ENCODE measurements at places on chromosomes 6 and 20.

- DNase-seq: no peak
Measured at GRCh38 chr20:47320990-47321805, 35.3 kb downstream of the ZMYND8 start.

DNA sequence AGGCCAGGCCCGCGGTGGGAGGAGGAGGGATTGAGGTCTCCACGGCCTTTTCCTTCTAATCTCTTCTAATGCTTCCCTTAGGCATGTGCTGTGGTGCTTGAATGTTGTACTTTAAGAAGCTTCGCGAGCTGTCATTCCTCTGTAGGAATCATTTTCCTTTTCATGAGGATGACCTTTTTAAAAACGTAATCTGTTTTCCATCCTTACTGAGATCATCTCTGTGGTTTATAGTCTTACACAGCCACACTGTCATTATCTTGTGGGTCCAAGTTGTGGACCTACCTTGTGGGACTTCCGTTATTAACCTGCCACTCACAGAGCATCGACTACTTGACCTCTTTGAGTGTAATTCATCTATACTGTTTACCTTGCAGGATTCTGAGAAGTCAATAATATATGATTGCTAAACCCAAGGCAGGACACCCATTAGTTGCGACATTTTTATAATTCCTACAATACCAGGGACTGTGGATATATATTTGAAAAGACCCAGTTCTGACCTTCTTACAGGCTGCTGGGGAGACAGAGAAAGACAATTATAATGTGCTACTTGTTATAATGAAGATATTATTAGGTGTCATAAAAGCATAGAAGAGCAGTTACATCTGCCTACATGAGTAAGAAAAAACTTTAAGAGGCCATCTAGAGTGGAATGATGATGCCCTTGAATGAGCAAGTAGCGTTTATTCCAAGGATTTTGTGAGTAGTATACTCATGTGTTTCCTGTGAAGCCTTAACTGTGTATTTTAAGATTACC, 842 bp downstream of the SLC25A27 start:
- no peak for DNase-seq

- no peak for DNase-seq
Measured at GRCh38 chr6:117327149-117328004, 62.0 kb downstream of the VGLL2 start.

- DNase-seq: no peak
Measured at GRCh38 chr6:32607263-32607987, 17.8 kb upstream of the HLA-DRB1 start.

DNA sequence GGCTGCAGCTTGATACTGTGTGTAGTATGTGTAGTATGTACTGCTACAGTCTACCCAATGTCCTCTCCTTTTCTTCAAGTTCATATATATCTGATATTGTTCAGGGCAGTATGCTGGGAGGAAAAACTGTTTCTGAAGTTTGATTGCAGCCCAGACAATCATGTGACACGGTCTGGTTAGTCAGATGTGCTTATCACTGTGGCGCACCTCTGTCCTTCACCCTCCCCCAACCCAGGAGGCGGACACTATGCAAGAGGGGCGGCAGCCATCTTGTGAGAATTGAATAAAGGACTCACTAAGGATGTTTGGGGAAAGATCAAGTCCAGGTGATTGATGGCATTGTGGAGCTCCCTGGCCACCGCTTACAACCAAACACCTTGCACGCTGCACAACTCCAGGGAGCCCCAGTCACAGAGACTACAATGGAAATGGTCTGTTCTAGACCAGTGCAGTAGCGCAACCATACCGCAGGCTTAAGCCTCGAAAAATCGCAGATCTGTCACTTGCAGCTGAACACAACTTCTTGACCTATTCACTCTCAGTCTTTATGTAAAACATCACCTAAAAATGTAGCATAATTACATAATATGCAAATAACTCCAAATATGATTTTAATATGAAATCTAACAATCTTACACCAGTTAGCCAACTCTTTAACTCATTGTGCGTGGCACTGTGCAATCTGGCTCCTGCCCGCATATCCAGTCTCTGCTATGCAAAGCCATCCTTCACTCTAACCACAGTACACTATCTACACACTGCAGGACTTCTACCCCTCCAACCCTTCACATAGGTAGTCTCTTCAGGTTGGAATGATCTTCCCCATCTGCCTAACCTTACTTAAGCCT, 79.3 kb downstream of the VGLL2 start:
- DNase-seq: no peak

DNA sequence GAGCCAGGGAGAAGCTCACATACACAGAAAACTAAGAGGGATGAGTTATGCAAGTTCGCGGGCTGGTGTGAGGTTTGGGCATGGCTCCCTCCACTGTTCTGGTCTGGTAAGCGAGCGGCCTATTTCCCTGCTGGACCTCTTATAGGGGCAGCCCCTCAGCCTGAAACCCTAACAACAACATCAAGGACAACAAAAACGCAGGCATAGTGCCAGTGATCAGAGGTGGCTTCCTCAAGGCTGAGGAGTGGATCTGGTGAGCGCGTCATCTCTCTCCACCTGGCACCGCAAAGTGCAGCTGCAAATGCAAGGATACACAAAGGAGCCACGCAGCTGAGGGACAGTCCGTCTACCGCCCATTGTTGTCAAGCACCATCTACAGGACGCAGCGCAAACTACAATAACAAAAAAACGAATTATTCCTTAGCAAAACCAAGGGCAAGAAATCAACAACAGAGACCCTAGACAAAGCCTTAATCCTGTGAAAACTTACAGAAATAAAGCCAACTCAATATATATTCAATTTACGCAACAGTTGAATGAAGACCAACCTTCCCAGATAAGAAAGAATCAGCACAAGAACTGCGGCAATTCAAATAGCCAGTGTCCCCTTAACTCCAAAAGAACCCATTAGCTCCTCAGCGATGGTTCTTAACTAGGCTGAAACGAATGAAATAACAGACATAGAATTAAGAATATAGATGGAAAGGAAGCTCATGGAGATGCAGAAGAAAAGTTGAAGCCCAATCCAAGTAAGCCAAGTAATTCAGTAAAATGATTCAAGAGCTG, 9.2 kb upstream of the DEFB110 start:
- DNase-seq: no peak

- no peak for DNase-seq
Measured at GRCh38 chr20:51237791-51238190, 214.9 kb upstream of the KCNG1 start.

DNA sequence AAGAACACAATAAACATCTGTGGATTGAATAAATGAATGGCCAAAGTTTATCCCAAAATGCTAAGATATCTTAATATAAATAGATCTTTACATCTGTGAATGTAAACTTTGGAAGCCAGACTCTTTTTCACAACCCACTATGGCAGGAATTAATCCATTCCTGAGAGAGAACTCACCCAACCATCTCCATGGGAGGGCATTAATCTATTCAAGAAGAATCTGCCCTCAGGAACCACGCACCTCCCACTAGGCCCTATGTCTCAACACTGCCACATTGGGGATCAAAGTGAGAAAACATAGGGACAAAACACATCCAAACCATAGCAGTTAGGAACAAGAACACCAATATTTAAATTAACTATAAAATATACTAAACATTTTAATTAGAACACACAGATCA, 3.4 kb downstream of the UBE3D start:
- DNase-seq: no peak

GRCh38 chr20:62191781-62192559, 9.1 kb downstream of the MTG2 start:
- DNase-seq: no peak

DNA sequence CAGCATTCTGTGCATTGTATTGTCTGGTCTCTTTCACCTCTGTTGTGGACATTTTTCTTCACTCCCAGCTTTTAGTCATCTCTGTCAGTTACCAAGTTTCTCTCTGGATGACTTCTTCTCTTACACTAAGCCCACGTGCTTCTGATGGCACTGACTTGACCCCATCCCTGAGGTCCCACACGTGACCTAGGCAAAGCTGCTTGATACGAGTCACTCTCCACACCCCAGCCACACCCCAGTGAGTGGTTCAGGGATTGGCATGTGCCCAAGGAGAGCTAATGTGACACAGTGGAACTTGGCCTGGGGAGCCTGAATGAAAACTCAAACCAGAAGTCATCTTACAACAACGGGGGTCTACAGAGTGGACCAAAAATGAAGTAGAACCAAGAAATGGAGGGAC, 32.2 kb downstream of the HTR1E start:
- DNase-seq: no peak

DNA sequence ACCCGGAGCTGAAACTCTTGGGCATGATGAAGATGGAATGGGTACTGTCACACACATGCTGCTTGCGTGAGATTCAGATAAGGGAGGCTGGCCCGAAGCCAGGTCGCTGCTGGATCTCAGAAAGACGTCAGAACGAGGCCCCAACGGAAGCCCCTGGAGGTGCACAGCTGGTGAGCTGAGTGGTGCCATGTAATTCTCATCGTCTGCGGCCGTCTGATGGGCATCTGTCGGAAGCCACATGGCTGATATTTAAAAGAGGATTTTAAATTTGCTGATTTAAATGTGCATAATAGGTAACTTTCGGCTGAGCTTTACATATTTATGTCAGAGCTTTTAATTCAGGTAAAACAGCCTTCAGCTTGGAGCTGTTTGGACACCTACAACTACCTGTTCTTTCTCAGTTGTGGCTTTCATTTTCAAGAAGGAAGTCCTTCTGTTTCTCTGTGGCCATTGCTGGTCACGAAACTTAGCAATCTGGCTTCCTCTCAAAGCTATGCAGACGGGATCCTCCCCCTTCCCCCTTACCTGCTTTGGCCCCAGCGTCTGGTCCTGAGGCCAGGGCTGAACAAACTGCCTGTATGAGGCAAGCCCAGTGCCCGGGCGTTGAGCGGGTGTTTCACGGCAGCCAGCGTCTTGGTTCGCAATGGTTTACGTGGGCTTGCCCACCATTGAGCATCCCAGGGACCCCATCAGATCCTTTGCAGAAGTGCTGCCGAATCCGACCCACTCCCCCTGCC, 9.2 kb downstream of the SLCO4A1 start:
- peak; percentile 73 for DNase-seq

- no peak for DNase-seq
Measured at GRCh38 chr20:4040283-4041179, 25.2 kb upstream of the RNF24 start.

DNA sequence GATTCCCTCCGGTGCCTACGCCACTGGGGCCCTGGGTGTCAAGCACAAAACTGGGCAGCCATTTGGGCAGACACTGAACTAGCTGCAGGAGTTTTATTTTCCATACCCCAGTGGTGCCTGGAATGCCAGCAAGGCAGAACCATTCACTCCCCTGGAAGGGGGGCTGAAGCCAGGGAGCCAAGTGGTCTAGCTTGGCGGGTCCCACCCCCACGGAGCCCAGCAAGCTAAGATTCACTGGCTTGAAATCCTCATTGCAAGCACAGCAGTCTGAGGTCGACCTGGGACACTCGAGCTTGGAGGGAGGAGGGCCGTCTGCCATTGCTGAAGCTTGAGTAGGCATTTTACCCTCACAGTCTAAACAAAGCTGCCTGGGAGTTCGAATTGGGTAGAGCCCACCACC, 125.3 kb downstream of the FRK start:
- no peak for DNase-seq

DNA sequence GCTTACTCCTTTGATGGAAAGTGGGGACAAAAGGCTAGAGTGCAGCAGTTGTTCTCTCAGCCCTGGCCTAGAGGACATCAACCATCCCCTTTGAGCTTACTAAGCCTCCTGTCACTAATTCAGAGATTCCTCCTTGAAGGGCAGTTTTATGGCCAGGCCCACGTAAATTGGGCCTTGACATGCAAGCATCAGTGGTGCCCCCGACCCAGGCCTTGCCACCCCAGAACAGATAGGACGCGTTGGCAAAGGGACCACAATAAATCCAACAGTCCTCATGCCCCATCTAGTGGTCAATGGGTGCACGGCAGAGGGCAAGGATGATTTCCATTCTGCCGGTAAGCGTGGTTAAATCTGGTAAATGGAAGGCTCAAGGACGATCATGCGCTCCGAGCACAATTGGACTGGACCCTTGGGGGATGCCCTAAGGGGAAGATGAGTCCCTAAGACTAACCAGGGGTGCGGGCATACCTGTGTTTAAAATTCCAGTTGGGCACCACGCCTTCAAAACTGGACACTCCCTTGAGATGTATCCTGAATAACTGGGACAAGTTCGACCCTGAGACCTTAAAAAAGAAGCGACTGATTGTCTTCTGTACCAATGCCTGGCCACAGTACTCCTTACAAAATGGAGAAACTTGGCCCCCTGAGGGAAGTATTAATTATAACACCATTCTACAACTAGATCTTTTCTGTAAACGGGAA, 32.6 kb downstream of the CEP85L start:
- peak; percentile 51 for DNase-seq

- DNase-seq: no peak
Measured at GRCh38 chr6:168507297-168507696, 66.3 kb downstream of the SMOC2 start.

- no peak for DNase-seq
Measured at GRCh38 chr6:27237089-27237803, 10.3 kb upstream of the PRSS16 start.

DNA sequence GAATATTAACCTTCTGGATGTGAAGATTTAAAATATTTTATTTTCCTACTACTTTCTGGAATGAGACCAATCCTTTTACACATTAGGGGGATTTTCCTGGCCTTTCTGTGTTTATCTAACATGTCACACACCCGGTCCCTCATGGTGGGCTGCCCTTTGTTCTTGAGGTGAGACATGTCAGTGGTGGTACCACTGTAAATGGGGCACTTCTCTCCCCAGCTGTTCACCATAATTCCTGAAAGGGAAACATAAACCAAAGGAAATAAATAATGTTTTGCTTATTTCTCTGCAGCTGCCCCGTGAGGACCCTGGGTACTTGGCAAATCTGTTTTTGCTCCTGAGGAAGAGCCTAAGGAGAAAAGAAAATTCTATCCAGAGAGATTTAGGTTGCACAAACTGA, 41.1 kb downstream of the GRIK2 start:
- DNase-seq: no peak

GRCh38 chr6:167701010-167701409, 125.7 kb upstream of the AFDN start:
- DNase-seq: no peak

- DNase-seq: no peak
Measured at GRCh38 chr6:51616243-51616642, 471.2 kb downstream of the PKHD1 start.

GRCh38 chr6:118746145-118746824, 94.9 kb upstream of the CEP85L start:
- DNase-seq: no peak

DNA sequence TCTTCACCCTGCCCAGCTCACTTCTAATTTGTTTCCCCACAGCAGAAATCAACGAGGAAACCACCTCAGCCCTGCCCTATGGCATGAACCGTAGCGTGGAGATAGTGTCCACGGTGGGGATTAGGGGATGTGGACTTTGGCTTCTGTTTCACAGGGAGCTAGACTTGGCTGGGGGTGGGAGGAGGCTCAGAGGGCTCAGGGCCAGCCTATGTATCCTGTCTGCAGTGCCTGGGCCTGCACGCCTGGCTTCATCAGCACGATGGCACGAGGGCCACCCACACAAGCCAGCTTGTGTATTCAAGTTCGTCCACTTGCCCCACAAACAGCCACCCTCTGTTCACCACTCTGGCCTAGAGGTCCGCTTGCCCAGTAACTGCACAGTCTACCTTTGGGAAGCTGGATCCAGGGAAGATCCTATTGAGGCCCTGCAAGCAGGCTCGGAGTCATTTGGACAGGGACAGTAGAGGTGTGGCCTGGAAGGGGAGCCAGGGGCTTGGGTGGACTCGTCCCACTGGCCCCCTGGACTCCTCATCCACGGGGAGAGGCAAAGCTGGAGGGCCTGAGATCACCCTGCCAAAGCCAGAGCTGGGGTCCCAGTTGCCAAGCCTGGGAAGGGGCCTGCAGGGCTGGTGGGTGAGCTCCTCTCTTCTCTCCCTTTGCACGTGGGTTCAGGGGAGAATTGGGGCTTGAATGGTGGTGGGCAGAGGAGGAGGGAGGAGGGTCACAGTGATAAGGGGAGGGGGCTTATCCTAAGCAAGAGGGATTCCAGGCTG, 38.0 kb upstream of the FAM83D start:
- no peak for DNase-seq

Data from germinal center (tissue), 1 donor.